Panc1 (cell line): ENCODE measurements at places on chromosomes 1 and 21.
A peak's percentile ranks its signal among the peaks of the same experiment; 100 is the strongest.

DNA sequence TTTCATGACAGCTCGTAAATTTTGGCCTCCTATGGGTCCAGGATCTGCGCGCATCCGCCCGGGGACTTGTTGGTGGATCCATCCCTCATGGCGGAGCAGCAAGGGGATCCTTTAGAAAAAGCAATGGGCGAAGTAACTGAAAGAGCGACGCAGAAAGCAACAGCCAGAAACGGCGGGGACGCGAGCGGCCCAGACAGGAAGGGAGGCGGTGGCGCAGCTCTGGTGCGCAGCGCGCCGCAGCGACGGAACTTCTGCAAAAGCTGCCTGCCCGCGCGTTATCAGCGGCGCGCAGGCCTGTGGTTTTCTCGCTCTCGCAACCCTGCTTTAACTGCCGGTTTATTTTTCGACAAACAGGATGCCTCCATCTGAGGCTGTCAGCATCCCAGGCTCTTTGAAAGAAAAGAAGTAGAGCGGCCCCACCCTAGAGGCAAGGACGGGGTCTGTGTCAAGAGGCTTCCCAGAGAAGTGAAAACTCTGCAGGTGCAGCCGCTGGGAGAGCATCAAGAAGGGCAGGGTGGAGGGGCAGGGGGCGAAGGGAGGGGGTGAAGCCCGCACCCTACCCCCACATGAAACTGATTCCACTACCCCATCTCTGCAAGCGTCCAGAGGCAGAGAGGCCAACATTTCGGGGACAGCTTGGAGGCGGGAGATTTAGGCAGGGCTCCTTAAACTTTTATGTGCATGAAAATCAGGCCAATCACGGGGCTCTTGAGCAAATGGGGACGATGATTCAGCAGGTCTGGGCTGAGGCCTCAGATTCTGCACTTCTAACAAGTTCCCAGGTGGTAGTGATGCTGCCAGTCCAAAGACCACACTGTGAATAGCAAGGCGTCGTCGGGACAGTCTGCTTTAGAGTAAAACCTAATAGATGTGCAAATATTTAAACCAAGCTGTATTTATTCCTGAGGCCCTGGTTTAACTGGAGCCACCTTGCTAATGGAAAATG is 22.2 kb downstream of the RUNX1 start:
- no peak for DNase-seq

DNA sequence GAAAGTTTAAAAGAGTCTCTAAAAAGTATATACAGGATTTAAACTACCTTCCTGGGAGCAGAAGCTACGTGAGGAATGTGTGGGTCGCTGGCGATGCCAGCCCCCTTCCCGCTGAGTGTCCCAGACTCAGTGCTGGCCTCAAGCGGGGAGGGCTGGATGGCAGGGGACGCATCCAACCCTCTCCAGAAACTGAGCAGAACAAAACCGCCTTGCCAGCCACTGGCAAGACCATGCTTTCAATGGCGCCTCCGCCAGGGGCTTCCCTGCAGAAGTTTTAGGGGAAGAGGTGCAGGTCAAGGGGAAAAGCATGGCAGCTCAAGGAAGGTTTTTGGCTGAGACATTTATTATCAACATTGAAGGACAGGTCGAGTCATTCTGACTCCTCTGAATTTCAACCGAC is 26.1 kb downstream of the NADK start:
- no peak for DNase-seq

DNA sequence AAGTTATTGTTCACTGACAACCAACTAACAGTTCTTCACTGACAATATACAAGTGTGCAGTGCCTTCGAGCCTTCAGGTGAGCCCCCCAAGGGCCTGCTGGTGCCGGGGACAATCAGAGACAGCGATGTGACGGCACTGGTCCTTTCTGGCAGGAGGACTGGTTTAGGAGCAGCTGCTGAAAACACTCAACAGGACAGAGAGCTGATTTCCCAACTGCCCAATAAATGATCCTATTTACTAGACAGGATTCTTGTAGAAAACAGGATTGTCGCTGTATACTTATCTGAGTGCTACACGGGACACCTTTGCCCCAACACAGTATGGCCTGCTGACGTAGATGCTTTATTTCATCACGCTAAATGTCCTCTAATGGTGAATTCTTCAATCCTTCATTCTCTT is 65.4 kb downstream of the TP53BP2 start:
- no peak for DNase-seq

DNA sequence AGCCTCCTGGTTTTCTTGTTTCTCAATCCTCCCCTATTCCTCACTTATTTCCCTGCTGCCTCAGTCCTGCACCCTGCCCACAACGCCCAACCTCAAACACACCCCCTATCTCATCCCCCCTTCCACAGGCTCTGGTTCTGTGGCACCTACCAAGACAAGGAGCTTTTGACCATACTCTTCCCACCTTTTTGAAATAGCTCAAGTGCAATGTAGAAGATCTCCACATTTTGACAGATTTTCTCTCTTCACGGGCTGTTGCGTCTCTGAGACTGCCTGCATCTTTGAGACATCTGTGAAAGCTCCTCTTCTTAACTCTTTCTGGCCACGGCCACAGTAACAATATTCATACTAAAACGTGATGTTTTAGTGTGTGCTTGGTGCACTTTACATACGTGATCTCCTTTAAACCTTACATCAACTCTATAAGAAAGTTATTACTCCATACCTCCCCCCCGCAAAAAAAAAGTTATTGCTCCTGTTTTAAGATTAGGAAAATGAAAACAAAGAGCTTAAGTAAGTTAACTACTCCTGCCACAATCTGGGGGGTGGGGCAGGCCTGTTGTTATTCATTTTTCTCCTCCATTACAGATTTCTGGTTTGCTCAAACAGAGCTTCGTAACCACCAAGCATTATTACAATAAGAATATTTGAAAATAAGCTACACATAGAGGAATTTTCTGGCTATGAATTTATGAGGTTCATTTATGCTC is 1.8 kb upstream of the SERBP1 start:
- DNase-seq = no peak

DNA sequence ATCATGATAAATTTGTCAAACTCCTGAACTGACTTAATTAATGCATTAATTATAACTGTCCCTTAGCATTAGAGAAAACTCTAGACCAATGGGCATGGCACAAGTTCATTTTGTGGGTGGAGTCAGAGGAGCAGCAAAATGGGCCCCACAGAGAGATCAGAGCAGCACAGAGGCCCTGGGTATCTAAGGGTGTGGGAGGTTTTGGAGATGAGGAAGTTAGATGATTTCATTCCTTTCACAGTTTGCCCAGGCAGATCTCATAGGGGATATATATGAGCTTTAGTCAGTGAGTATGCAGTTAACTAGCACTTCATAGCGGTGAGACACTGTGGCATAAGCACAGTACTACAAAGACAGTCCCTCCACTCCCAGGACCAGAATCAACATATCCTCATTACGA is 117.3 kb downstream of the MAB21L3 start:
- DNase-seq = no peak

GRCh38 chr1:16013220-16013907 is 4.5 kb downstream of the HSPB7 start:
- no peak for DNase-seq

- no peak for DNase-seq
Observed at GRCh38 chr1:96487971-96488370, 233.6 kb upstream of the PTBP2 start.

- DNase-seq = no peak
Observed at GRCh38 chr1:231639819-231640218, 13.2 kb downstream of the DISC1 start.

GRCh38 chr1:15423355-15424077 is 13.8 kb downstream of the EFHD2 start:
- DNase-seq = no peak

- peak; percentile 64 for DNase-seq
Observed at GRCh38 chr1:110053552-110054428, 16.7 kb downstream of the ALX3 start.

DNA sequence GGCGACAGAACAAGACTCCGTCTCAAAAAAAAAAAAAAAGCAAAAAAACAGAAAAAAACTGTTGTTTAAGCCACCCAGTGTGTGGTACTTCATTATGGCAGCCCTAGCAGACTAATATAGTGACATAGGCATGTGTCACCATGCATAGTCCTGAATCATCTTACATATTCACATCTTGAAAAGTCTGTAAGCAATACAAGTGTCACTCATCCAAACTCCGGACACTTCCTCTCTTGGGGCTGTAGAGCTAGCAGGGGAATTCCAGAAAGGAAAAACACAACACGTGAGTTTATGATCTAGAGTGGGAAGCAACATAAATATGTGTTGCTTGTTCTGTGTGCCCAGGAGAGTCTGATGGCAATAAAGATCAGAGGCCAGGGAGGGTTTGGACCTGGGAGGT is 81.6 kb upstream of the KCNE2 start:
- no peak for DNase-seq

- DNase-seq = no peak
Observed at GRCh38 chr1:71733121-71733520, 549.2 kb downstream of the NEGR1 start.

DNA sequence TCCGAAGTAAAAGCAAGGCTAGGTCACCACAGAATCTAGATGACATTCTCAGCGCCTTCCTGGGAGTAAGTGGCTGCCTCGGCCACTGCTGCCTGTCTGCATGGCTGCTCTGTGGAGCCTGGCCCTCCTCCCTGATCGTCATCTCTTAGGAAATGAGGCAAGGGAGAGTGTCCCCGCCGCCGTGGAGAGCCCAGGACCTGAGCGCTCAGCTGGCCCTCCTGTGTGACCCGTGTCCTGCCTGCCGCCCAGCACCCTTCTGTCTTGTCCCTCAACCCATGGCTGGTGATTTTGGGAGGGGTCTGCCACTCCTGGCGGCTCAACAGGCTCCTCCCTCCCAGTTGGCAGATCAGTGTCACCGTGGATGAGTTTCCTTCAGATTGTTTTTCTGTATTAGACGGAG is 156.4 kb upstream of the COL6A1 start:
- no peak for DNase-seq

DNA sequence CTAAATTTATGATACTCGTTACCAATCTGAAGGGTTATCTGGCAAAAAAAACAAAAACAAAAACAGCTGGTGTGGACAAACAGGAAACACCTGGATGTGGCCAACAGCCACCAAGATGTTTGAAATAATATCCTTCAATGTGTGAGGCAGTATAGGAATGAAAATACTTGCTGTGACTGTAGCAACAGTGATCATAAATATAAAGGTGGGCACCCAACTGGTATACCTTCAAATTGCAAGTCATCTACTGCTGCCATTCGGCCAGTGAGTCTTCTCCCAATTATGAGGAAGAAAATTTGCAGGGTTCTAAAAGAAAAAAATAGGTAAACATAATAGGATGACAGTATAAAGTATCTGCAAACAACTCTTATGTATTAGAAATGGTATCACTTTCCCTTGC is 916 bp downstream of the YIPF1 start:
- no peak for DNase-seq

GRCh38 chr1:227929751-227930472 is 17.8 kb downstream of the WNT9A start:
- DNase-seq = no peak

DNA sequence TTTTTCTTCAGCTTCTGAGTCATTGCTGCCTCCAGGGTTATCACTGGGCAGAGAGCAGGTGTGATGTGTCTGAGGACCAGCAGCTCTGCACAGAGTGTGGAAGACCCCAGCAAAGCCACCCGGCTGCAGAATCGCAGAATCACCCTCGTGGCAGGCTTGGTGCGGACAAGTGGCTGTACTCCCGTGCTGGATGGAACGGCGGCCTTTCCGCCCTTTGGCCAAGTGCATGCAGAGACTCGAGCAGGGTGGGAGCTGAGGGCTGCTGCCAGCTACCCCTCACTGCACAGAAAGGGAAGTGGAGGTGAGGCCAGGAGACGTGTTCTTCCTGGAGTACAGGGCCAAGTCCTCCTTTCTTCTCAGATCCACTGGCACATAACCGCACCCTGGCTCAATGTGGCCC is 162.5 kb downstream of the PCBP3 start:
- DNase-seq = no peak

DNA sequence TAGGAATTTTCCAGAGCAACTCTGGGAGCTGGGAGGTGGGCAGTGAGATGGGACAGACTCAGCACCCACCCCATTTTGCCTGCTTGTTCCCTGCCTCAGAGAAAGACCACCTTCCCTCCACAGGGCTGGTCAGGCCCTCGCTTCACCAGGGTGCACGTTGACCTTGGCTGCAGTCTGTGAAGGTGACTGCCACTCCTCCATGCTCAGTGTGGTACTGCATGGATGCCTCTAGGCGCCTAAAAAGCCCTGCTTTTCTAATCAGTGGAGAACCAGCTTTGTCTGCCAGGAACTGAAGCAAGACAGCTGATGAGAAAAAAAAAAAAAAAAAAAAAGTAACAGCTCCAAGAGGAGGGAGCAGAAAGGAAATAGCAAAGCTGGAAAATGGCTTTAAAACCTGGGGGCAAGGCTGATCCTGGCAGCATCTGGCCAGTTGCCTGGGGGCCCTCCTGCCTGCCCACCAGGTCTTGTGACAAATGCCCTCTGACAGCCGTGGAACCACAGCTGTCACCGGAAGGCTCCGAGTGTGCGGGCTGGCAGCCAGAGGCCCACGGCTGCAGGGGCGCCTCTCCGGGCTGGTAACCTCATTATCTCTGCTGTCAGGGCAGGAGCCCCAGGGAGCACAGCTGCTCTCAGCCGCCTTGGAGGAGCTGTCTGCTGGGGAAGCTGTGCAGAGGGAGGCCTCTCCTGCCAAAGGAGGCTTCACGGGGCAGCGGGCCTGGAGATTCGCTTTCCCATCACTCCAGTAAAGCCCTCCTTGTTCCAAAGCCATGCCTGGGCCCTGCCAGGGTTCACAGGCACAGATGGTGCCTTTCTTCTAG is 13.7 kb downstream of the KIAA1614 start:
- no peak for DNase-seq

DNA sequence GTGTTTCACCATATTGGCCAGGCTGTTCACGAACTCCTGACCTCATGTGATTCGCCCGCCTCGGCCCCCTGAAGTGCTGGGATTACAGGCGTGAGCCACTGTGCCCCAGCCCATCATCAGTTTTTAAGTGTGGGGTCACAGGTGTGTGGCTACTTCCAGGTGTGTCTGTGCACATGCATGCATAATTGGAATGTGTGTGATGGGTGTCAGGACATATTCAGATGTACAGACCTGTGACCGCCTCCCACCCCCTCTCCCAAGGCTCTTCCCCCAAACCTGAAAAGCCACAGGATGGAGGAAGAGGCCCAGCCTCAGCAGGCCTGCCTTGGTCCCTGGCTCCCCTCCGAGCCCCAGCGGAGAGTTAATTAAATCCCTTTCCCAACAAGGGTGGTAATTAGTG is 37.3 kb upstream of the CSF3R start:
- DNase-seq = no peak

GRCh38 chr1:18513995-18514394 is 33.3 kb downstream of the KLHDC7A start:
- no peak for DNase-seq

- no peak for DNase-seq
Observed at GRCh38 chr1:101587741-101588140, 350.9 kb downstream of the S1PR1 start.

- DNase-seq = peak; percentile 61
Observed at GRCh38 chr1:231248778-231249177, 7.8 kb downstream of the GNPAT start.

DNA sequence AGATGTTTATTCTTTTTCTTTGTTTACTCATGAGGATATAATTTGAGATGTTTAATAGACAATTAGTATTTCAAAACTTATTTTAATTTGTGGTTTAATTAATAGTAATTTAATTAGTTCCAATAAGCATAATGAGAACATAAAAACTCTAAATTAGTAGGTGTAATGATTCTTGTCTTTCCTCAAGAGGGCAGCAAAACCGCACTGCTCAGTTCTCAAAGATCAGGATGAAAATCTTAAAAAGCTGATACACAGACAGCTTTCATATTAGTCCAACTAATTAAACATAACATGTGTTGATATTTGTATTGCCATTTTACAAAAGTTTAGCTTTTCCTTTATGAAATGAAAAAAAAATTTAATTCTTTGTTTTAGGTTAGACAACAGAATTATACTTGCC is 106.7 kb upstream of the C21orf91 start:
- no peak for DNase-seq

- DNase-seq = no peak
Observed at GRCh38 chr21:35783721-35784120, 276.6 kb downstream of the SETD4 start.
